ENCODE measurements at places on chromosomes 3 and 15.

DNA sequence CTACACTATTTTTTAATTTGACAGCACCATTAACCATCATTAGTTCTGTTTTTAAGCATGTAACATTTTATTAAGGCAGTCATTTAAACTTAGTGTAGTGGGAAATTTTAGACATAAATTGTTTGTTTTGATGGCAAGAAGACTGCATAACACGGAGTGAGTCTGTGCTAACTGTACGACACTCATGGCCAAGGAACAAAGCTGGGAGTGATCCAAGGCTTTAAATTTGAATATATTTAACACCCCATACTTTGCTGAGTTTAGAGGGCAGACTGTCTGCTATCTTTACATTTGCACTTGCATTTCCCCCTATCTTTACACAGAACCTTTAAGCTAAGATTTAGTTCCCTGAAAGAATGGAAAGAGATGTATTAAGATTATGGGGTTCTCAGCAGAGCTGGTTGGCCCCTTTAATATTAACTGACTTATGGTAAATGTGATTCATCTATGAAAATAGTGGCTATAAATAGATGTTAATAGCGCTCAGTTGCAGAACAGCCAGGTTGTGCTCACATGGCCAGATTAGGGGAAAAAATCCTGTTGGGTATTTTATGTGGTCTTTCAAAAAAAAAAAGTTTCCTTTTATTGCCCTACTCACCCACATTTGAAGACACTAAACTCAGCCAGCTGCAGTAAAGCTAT, 120.7 kb downstream of the CMSS1 start:
- DNase-seq: peak; percentile 76

GRCh38 chr15:73839699-73840377, 33.5 kb upstream of the TBC1D21 start:
- DNase-seq: no peak

GRCh38 chr3:14647976-14648955, 3.3 kb upstream of the CCDC174 start:
- no peak for DNase-seq

GRCh38 chr3:151213151-151213550, 10.1 kb upstream of the GPR171 start:
- DNase-seq: no peak

DNA sequence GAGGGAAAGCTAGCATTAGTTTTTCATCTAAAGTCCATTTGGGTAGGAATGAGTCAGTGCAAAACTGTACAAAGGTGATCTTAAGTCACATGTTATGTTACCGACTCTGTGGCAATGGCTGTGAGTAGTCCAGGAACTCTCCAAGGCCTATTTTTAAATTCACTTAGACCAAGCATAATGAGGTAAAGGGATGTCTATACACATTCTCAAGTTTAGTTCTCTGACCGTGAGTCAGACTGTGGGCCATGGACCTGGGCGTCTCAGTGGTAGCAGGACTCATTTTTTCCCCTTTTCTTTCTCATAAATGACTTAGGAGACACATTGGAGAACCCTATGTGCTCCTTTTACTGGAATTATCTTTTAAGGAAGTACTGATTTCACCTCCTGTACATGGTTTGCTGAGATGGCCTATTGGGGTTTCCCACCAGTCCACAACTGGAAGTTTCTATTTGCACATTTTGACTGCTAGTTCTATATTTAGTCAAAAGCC, 488.7 kb upstream of the TPRG1 start:
- peak; percentile 85 for DNase-seq

GRCh38 chr3:171108066-171108465, 81.5 kb upstream of the SLC2A2 start:
- DNase-seq: peak; percentile 38

GRCh38 chr15:94882071-94882712, 650.8 kb downstream of the MCTP2 start:
- DNase-seq: no peak

DNA sequence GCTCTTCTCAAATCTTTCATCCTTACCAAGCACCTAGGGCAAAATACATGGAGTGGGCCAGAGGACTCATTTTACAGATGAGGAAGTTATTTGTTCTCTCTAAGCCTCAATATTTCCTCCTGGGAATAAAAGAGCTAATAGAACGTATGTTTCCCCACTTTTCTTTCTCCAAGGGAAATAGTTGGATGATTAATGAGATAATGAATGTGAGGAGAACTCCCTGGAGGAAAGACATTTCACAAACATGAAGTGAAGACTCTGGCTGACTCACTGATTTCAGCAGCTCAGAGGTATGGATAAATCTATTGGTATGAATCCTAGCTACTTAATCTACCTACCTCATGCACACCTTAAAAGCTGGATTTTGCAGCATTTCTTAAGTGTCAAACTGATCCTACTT, 98.4 kb downstream of the ECT2 start:
- peak; percentile 94 for DNase-seq

DNA sequence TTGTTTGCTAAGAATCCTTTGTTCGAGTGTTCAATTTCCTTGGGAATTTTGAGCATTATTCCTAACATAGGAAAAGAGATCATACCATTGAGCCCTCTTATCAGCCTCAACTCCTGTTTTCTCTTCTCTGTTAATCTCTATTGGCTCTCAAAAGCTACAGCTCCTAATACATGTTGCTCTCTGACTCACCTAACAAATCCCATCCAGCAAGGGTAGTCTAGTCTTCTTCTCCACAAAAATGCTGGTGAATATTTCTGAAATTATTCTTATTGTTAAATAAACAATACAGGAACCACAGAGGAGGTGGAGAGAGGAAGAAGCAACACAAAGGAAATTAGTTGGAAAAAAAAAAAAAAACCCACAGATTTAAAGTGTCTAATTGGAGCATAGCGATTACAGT, 325.8 kb upstream of the NAALADL2 start:
- DNase-seq: peak; percentile 89

GRCh38 chr15:60379525-60380274, 18.1 kb downstream of the ANXA2 start:
- peak; percentile 99 for DNase-seq

DNA sequence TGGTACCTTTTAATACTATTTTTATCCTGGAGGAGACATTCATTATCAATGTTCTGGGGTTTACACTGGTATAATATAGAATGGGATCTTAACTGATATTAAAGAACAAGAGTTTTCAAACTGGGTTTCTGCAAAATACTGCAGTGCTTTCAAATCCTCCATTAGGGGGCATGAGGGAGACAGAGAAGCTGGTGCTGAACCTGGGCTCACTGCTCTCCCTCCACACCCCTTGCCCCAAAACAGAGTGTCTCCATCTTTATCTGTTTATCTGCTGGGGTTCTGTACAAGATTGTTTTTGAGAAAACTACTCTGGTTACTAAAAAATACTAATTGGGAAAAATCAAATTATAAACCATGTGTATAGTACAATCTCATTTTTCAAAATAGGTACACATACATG, 41.7 kb downstream of the CADPS start:
- peak; percentile 26 for DNase-seq

DNA sequence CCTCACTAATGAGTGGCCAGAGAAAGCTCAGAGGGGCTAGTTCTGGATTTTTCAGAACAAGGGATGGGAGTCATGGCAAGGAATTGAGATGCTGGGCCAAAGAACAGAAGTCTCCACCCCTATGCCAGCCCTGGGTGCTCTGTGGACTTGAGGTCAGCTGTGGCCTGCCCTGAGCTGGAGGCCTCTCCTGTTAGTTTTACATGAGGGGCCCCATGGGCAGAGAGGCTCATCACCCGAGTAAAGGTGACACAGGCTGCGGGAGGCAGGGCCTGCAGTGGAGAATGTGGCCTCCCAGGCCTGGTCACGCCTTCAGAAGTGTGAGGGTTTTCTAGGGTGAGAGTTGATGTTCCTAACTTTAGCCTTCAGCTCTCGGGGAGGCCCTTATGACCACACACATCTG, 44.9 kb downstream of the ABHD5 start:
- DNase-seq: no peak

Measured in fibroblast of skin of right biceps (primary cell).